ENCODE measurements at places on chromosomes 5 and 9.

DNA sequence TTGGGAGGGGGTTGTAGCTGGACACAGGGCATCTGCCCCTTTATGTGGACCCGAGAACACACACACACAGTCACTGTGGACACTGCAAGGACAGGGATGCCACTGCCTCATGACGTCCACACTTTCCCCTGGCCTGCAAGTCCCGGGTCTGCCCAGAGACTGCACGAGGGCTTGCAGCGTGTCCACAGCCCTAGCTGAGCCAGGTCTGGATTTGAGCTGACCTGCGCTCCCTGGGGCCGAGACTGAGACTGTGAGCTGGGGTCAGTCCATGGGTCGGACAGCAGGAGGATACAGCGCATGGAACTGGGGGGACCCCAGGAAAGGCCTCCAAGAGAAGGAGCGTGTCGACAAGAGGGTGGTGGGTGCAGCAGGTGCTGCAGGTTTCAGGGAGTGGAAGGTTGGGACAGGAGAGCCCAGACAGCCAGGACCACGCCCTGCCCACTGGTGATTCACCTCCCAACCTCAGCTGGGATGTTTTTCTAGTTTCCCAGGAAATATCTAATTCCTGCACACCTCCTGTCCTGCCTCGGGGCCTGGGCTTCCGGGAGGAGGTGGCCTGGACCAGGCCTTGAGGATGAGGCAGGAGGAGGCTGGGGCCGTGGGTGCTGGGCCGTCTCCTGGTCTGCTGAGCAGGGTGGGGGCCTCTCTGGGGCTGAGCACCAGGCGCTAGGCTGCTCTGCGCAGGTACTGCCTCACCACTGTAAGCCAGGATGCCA is 806 bp upstream of the RNF224 start:
- DNase-seq, result no peak

DNA sequence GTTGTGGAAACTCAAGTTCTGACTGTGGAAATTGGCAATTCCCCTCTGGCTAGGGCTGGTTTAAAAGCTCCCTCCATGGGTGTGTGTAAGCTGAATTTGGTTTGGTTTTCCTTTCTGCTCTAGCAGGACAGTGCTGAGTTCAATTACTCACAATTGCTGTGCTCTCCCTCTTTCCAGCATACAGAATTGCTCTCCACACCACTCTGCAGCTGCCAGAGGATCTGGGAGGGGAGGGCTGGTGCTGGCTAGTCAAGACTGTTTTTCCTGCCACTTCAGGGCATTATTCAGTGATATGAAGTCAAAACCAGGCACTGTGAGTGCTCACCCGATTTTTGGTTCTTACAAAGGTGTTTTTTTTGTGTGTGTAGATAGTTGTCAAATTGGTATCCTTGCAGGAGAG is 336.9 kb upstream of the SLC24A2 start:
- no peak for DNase-seq

DNA sequence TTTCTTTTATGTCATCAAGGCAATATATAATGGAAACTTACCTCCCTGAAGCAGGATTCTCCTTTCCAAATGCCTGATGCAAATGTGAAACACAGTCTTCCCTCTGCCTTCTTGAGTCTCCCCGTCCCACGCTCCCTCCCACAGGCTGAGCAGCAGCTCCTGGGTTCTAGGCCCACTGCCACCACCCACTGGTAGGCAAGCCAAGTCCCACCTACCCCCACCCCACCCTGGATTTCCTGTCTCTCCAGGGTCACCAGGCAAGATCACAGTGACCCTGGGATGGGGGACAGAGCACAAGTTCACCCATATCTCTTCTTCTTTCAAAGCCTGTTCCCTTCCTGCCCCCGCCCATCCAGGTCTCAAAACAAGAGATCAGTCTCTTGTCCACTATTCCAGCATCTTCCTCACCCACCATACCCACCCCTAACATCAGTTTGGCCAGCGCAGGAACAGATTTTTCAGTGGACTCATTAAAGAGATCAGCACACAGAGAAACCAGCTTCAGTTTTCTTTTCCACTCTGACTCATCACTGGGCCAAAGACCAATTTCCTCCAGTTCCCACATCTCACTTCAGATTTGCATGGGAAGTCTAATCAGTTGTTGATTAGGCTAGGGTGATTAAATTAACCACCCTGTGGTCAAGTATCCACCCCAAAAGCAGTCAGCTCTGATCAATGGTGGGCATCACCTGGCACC is 151.5 kb downstream of the ACTL7B start:
- DNase-seq, result no peak

DNA sequence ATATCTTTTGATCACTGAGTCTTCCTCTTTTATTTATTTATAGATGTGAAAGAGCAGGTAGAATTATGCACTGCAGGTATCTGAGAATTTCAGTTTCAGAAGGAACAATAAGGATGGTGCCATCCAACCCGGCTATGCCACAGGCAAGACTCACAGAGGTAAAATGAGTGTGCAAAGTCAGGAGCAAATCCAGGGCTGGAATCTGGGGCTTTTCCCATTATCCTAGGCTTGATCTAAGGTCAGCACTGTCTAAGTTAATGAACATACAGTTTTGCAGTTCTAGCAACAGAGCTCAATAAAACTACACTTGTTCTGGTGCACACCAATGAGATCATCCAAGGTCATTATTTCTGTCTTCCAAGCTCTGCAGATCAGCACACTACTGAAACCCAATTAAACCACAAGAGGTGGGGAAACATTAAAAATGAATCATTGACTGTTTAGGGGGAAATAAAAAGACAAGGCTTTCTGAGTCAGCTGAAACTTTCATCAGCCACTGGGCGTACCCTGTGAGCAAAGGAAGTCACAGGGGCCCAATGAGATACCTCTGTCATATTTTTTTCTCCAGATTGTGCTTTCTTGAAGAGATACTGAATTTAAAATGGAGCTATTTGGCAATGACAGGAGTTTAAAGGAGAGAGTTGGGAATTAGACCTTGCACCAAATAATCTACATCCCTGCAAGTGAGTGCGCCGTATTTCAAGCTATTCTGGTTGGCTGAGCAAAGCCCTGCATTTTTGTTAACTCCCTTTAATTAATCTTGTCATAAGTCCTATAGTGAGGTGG is 662.2 kb upstream of the ZNF608 start:
- DNase-seq, result peak; percentile 35

DNA sequence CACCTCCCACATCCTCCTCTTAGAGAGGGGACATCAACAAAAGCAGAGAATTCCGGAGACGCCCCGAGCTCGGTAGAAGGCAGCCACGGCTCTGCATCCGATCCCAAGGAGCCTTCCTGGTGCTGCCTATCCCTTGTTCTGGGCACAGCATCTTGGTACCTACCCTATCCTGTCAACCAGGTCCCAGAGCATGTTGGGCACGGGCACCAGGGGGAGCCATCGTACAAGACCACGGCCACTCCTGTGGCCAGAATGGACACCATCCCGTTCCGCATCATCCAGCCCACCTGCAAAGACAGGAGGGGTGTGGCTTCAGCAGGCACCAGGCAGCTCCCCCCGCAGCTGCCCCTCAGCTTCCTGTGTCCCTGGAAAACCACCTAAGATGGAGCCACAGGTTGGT is 62.7 kb upstream of the ZNF354A start:
- DNase-seq, result peak; percentile 2

DNA sequence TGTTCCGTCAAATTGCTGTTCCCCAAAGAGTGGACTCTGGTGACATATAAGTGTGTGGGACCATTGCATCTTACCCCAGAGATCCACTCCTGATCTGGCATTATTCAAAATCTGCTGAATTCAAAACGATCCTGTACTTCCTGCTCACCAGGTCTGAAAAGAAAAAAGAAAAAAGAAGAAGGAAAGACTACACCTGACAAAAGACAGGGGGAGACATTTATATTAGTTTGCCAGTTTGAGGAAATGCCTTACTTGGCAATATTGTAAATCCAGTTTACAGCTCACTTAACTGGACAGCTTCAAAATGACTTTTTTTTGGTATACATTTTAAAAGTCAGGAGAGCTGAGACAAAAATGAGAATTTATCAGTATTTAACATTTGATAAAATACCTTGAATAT is 15.0 kb upstream of the GRHPR start:
- DNase-seq, result no peak

DNA sequence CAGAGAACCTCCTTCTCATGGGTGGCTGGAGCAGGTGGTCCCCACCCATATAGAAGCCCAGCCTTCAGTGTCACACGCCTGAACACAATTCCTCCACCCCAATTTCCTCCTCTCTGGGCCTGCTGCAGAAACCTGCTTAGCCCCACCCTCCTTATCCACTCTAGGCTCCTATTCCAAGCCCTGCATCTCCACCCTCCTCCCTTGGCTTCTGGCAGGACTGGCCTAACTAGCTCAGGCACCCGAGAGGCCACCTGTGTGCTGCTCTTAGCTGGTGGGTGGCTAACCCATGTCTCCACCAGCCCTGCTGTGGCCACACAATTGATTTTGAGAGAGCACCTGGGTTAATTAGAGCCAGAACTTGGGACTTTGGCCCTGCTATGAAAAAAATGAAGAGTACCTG is 77.3 kb upstream of the ATP10B start:
- DNase-seq, result no peak

DNA sequence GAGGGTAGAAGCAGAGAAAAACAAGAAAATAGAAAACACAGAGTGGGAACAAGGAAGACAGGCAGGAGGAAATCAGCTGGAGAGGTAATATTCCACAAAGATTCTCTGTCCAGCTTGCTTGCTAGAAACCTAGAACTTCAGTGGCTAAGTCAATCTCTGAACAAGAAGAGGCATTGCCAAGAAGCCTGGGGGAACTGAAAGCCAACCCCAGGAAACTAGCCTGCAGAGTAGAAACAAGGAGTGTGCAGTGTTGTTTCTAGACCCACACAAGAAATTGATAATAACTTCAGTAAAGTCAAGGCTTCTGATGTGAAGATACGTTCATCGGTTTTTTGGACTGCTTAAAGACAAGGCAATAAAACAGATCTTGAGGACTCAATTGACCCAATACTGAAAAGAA is 234.5 kb upstream of the MAP3K1 start:
- no peak for DNase-seq

DNA sequence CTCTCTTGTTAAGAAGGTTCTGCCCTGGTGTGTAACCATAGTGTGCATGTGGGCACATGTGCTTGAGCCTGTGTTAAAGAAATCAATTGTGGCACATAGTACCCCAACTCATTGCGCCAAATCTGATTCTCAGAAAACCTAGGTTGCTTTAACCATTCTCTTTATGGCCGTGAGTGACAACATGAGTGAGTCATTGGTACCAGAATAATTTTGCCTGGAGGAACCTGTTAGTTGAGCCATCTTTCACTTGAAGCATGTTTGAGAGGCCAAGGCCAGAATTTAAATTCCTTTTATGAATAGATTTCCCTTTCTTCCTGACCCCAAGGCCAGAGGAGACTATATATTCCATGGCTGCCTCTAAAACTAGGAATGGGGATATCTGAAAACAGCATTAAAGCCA is 35.2 kb upstream of the SLC36A2 start:
- DNase-seq, result no peak

All from activated CD4-positive, alpha-beta T cell treated with anti-CD3 and anti-CD28 coated beads, Interleukin-10, Interleukin-2, amounts not matched to agents 100 ng/mL and 50 ng/mL, durations not matched to agents 16 hours and 8 hours (primary cell).